ENCODE measurements at places on chromosomes 6 and 20.

DNA sequence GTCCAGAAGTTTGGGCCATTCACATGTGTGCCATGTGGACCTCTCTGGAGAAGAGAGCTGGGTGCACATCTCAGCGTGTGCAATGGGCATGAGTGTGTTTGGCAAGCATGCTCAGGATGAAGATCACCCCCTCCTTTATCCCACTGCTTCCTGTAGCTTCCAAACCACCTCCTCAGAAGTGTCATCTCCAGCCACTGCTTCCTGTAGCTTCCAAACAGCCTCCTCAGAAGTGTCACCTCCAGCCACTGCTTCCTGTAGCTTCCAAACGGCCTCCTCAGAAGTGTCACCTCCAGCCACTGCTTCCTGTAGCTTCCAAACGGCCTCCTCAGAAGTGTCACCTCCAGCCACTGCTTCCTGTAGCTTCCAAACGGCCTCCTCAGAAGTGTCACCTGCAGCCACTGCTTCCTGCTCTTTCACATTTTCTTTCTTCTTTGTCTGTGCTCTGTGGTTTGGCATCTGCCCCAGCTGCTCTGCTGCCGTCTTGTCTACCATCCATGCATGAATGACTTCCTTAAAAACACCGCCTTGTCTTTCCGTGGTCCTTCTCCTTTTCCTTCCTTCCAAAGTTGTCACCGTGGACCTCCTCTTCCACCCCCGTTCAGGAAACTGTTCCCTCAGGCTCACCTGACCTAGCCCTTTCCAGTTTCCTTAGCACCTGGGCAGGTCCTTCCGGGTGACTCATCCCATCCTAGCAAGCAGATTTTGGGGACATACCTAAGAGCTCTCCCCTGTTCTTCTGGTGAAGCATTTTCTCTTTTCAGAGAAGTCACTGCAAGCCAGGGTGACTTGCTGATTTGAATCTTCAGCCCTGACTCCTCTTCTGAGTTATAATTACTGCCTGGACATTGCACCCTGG, 43.5 kb upstream of the TIAM2 start:
- no peak for DNase-seq

- no peak for DNase-seq
Observed at GRCh38 chr6:154479771-154480639, 30.5 kb downstream of the CNKSR3 start.

- DNase-seq: no peak
Observed at GRCh38 chr6:7566107-7566506, 23.9 kb upstream of the SNRNP48 start.

DNA sequence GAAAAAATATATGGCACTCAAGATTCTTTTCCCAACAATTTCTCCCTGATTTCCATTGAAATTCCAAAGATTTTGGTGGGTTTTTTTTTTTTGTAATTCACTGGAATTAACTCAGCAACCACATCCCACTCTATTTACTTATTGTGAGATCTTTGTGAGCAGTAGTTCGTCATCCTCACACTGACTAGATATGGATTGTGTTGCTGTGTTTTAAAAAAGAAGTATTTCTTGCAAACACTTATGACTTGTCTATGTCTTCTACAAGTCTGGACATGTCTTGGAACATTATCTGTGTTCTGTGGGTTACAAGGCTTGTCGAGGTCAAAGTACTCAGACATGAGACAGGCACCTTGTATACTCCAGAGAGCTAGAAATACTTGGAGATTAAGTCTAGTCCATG, 7.3 kb upstream of the TENT5A start:
- DNase-seq: no peak

DNA sequence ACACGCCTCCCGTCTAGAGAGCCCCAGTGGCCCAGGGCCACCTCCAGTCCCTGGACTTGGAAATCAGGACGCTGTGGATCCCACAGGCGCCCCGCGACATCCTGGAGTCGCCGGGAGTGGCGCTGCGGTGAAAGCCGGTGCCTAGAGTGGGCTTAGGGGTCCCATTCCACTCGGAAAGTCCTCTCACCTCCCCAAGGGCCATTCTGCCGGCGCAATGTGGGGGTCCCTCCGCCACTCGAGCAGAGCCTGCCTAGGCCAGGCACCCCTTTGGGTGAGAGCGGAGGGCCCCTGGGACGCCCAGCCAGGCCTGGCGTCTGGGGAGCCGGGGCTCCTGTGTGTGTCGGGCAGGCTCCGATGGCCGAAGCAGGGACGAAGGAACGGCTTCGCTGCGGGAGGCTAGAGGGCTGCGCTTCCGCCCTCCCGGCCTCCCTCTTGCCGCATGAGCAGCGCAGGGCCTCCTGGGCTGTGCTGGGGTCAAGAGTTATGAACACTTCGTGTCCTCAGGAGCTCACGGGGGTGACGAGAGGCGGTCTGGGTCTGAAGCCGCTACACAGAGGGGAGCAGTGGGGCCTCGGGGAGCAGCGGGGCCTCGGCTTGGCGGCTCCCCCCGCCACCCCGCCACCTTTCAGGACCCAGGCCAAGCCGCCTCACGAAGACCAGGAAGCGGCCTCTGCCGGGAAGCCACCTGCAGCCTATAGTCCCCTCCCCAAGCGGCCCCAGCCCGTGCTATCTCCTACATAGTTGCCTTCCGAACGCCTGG, 13.6 kb downstream of the POU3F2 start:
- DNase-seq: no peak

- no peak for DNase-seq
Observed at GRCh38 chr20:50027611-50028105, 44.9 kb downstream of the SNAI1 start.

GRCh38 chr6:148566664-148567350, 180.0 kb upstream of the UST start:
- DNase-seq: no peak

DNA sequence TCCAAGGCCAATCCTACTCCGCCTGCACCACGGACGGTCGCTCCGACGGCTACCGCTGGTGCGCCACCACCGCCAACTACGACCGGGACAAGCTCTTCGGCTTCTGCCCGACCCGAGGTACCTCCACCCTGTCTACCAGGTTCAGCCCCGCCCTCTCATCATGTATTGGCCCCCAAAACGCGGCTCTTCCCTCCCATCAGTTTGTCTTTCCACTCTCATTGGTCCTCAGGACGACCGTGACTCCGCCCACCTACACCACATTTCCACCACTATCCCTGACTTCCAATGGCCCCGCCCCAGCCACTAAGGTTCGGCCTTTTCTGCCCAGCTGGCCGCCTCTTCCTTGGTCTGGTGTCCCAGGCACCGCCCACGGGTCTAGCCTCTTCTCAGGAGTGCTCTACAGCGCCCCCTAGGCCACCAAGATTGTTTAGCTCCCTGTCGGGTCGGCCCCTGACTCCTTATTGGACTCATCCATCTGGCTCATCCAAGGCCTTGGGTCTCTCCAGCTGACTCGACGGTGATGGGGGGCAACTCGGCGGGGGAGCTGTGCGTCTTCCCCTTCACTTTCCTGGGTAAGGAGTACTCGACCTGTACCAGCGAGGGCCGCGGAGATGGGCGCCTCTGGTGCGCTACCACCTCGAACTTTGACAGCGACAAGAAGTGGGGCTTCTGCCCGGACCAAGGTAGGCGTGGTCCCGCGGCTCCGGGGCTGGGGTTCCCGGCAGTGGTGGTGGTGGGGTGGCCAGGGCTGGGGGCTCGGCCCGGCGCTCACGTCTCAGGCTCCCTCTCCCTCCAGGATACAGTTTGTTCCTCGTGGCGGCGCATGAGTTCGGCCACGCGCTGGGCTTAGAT, 3.1 kb downstream of the MMP9 start:
- DNase-seq: no peak

DNA sequence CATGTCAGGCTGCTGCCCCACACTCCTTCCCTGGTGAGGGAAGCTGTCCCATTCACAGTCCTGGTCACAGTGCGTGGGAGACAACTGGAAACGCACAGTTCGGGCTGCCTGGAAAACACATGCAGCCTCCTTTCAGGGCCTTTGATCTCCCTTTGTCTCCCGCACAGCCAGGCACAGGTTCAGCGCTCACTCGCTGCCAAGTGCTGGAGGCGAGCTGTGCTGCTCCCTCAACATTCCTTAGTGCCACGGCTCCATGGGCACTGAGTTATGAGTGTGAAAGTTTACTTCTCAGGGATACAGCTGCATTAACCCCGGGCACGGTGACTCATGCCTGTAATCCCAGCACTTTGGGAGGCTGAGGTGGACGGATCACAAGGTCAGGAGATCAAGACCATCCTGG, 9.1 kb downstream of the YTHDF1 start:
- no peak for DNase-seq
